ENCODE measurements at places on chromosomes 12 and 14. TPM values are rescaled to one million over a fixed set of nuclear protein-coding genes. Genes with fewer than 3 reads are reported as not detected.

DNA sequence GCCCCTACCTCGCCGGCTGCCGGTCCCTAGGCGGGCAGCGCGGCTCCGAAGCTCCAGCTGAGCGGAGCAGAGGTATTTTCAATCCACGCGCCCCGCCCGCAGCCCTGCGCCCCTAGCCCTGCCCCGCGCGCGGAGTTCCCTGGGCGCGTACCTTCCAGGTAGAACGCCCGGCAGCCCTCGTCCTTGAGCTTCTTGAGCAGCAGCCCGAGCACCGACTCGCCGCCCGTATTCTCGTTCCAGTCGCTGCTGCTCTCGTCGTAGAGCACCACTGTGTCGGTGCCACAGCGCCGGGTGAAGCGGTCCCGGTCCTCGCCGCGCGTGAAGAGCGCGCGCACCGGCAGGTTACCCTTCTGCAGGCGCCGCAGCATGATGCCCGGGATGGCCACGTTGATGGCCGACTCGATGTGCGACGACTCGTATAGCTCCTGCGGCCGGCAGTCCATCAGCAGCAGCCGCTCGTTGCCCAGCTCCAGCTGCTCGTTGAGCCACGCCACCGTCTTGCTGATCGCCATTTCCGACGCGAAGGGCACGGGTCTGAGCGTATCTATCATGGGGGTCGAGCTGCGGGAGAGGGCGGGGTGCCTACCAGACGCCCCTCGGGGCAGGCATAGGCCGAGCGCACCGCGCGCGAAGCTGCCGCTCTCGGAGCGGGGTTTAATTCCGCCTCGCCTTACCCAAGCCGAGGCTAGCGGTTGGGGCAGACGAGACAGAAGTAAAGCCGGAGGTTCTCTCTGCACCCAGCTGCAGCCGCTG is 636 bp downstream of the DUSP6 start:
- peak; percentile 52 for DNase-seq
- peaks cover 58% of the 10 kb centered on the region for H3K36me3 ChIP-seq
- H3K27ac ChIP-seq, result peak overlapping the region; percentile 94
- peaks cover 54% of the 10 kb centered on the region for H3K4me1 ChIP-seq

GRCh38 chr12:68482660-68483059 is 128.0 kb upstream of the RAP1B start:
- peak overlapping the region; percentile 65 for H3K27ac ChIP-seq
- peaks cover 44% of the 10 kb centered on the region for H3K4me1 ChIP-seq
- H3K4me3 ChIP-seq, result peak overlapping the region; percentile 0
- peak; percentile 58 for DNase-seq
- H3K27me3 ChIP-seq, result no peaks in the 10 kb centered on the region

GRCh38 chr12:122003651-122004611 is 17.8 kb upstream of the BCL7A start:
- peaks cover 29% of the 10 kb centered on the region for H3K27me3 ChIP-seq
- H3K27ac ChIP-seq, result no peak overlapping the region
- no peak for DNase-seq
- H3K4me3 ChIP-seq, result no peak overlapping the region
- no peaks in the 10 kb centered on the region for H3K36me3 ChIP-seq
- H3K4me1 ChIP-seq, result peaks cover 35% of the 10 kb centered on the region

GRCh38 chr12:2163177-2163941 is 110.6 kb downstream of the CACNA1C start:
- H3K4me1 ChIP-seq, result no peaks in the 10 kb centered on the region
- H3K27me3 ChIP-seq, result peaks cover 7% of the 10 kb centered on the region
- no peak for DNase-seq

GRCh38 chr12:16606201-16606849 is 363 bp upstream of the LMO3 start:
- H3K36me3 ChIP-seq, result no peaks in the 10 kb centered on the region
- no peak overlapping the region for H3K27ac ChIP-seq
- peaks cover 3% of the 10 kb centered on the region for H3K4me1 ChIP-seq
- H3K27me3 ChIP-seq, result peaks cover 35% of the 10 kb centered on the region
- H3K4me3 ChIP-seq, result no peak overlapping the region

GRCh38 chr14:92495027-92495426 is 18.6 kb upstream of the RIN3 start:
- H3K27me3 ChIP-seq, result peaks cover 8% of the 10 kb centered on the region
- H3K36me3 ChIP-seq, result no peaks in the 10 kb centered on the region
- DNase-seq, result no peak
- H3K4me1 ChIP-seq, result peaks cover 4% of the 10 kb centered on the region

- H3K4me1 ChIP-seq, result no peaks in the 10 kb centered on the region
- no peak for DNase-seq
- peaks cover 3% of the 10 kb centered on the region for H3K27me3 ChIP-seq
- H3K4me3 ChIP-seq, result no peak overlapping the region
- H3K36me3 ChIP-seq, result no peaks in the 10 kb centered on the region
Measured at GRCh38 chr14:96165493-96166436, 38.9 kb upstream of the BDKRB2 start.

DNA sequence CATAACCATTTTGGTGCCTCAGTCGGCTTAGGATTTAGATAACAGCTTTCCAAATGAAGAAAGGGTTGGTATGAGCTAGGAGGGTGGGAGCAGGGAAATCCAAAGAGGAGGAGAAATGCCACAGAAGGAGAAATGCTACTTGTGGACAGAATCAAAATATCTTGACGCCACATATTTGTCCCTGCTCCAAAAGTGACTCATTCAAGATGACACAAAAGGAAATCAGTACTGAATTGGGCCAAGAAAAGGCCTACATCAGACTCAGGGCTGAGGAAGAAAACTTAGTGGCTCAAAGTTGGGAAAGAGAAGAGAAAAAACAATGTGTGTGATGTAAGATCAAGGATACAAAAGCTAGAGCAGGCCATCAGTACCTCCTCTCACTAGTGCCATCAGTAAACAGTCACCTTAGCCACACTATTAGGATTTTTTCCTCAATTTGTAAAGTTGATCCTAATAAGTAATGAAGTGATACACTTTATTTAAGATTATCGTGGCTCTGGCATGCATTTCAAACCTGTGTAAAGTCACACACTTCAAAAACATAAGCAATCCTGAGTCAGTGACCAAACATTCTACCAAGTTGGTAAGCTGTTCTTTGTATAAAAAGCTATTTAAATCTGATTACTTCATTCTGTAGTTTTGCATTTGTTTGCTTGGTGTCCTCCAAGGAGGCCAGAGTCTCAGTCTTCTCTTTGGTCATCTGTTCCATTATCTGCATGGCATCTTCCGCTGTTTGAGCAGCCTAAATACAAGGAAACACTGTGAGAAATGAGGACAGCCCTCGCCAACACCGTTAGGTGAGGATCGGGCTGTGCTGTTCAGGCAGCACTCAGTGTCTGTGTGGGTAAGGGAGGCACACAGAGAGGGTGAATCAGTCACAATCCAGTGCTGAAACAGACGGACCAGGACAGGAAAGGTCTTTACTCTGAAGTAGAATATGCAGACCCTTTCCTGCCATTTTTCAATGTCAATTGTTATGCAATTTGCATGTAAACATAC is 52.6 kb upstream of the VPS33A start:
- H3K4me3 ChIP-seq, result no peak overlapping the region
- no peak overlapping the region for H3K27ac ChIP-seq
- peaks cover 37% of the 10 kb centered on the region for H3K36me3 ChIP-seq
- no peak for DNase-seq

- H3K27me3 ChIP-seq, result peaks cover 4% of the 10 kb centered on the region
- no peaks in the 10 kb centered on the region for H3K36me3 ChIP-seq
- no peaks in the 10 kb centered on the region for H3K4me1 ChIP-seq
- H3K27ac ChIP-seq, result no peak overlapping the region
- no peak for DNase-seq
Measured at GRCh38 chr14:81584495-81584894, 50.8 kb upstream of the SEL1L start.

GRCh38 chr14:103058164-103059055 is 1.1 kb upstream of the CDC42BPB start:
- DNase-seq, result no peak
- H3K4me1 ChIP-seq, result peaks cover 7% of the 10 kb centered on the region
- peaks cover 55% of the 10 kb centered on the region for H3K27me3 ChIP-seq
- no peaks in the 10 kb centered on the region for H3K36me3 ChIP-seq
- no peak overlapping the region for H3K4me3 ChIP-seq

DNA sequence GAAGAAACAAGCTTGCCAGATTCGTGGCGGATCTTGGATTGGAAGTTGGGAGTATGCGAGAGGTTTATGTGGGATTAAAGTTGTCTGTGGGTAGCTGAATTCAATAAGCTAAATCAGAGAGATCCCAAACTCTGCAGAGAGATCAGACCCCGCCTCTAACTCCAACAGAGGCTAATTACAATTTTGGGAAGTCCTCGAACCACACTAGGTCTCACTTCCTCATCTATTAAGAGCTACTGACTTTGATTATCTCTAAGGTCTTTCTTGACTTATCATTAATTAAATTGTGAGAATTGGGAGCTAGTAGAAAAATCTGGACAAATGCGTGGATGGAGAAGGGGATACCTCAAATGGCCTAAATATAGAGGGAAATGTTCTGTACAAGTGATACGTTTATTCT is 9.1 kb downstream of the NTF3 start:
- H3K36me3 ChIP-seq, result no peaks in the 10 kb centered on the region
- H3K27ac ChIP-seq, result no peak overlapping the region
- DNase-seq, result no peak
- no peak overlapping the region for H3K4me3 ChIP-seq
- H3K27me3 ChIP-seq, result peaks cover 8% of the 10 kb centered on the region

GRCh38 chr12:120677765-120678473 is 9.0 kb upstream of the MLEC start:
- peaks cover 4% of the 10 kb centered on the region for H3K27me3 ChIP-seq
- H3K4me1 ChIP-seq, result peaks cover 33% of the 10 kb centered on the region
- H3K36me3 ChIP-seq, result no peaks in the 10 kb centered on the region
- no peak overlapping the region for H3K4me3 ChIP-seq

GRCh38 chr12:6551063-6551461 is 4.8 kb downstream of the IFFO1 start:
- H3K36me3 ChIP-seq, result peaks cover 50% of the 10 kb centered on the region
- H3K27me3 ChIP-seq, result no peaks in the 10 kb centered on the region
- H3K4me3 ChIP-seq, result no peak overlapping the region
- H3K4me1 ChIP-seq, result peaks cover 48% of the 10 kb centered on the region

- H3K4me3 ChIP-seq, result no peak overlapping the region
- H3K27ac ChIP-seq, result no peak overlapping the region
- no peaks in the 10 kb centered on the region for H3K27me3 ChIP-seq
- no peaks in the 10 kb centered on the region for H3K4me1 ChIP-seq
- no peaks in the 10 kb centered on the region for H3K36me3 ChIP-seq
Measured at GRCh38 chr14:104150136-104151025, 12.0 kb downstream of the KIF26A start.

ASCL1 gene
- not detected for total RNA-seq

CPNE6 gene
- total RNA-seq, result 0.10 TPM

KLHDC1 gene
- 0.95 TPM for total RNA-seq

ADAM21 gene
- total RNA-seq, result not detected

CEP170B gene
- total RNA-seq, result 2.5 TPM

KLRC1 gene
- total RNA-seq, result 4.9 TPM
